Chondrocyte (in vitro differentiated cells): ENCODE measurements at places on chromosomes 6 and 20. TPM values are rescaled to one million over a fixed set of nuclear protein-coding genes. Genes with fewer than 3 reads are reported as not detected.
A peak's percentile ranks its signal among the peaks of the same experiment; 100 is the strongest.

GRCh38 chr6:93226822-93227221, 192.5 kb downstream of the EPHA7 start:
- no peaks in the 10 kb centered on the region for H3K36me3 ChIP-seq
- DNase-seq = no peak
- no peaks in the 10 kb centered on the region for H3K27me3 ChIP-seq
- H3K4me1 ChIP-seq = no peaks in the 10 kb centered on the region
- H3K4me3 ChIP-seq = no peak overlapping the region

GRCh38 chr20:3071610-3072529, at the start of gene OXT:
TSS of gene OXT (plus strand) at chr20:3071620. CDS start at chr20:3071656, 36 bp downstream.
- H3K27ac ChIP-seq = no peak within 1 kb of the TSS
- peaks cover 10% of the 10 kb centered on the region for H3K27me3 ChIP-seq
- no peaks in the 10 kb centered on the region for H3K36me3 ChIP-seq
- peak; percentile 90 for DNase-seq

DNA sequence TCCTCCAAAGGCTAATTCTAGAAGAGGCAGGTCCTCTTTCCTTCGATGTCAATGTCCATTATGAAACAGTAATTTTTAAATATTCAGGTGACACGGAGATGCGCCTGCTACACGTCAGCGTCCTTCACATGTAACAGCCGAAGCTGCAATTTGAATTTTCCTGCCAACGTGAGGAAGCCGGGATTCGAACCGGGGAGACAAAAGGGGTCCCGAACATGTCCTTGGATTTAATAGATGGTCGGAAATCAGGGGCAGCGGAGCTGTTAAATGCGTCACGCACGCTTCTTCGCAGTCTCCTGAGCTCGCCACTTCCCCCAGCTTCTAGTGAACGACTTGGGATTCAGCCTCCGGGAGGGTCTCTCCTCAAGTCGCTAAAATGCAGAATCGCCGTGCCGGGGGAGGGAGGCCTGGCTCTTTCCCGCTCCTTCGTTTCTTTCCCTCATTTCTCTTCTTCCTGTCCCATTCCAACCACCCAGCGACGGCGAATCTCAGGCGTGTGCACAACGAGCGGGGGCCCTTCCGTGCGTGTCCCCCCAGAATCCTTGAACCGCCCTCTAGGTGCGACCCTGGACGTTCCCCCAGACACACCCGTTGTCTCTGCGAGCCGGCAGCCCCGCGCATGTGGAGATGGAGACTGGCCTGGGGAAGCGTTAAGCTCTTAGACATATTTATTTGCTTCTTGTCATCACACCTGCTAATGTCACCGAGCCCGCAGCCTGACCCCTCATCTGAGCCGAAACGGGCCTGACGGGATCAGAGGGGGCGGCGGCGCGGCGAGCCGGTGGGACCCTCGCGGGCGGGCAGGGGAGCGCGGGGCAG, 1.3 kb upstream of the FOXC1 start:
- H3K27me3 ChIP-seq = peaks cover 1% of the 10 kb centered on the region
- peak overlapping the region; percentile 75 for H3K27ac ChIP-seq
- H3K36me3 ChIP-seq = peaks cover 19% of the 10 kb centered on the region

SLC22A1 gene
- 1.5 to 3.3 TPM (median 2.9 TPM) in 3 replicates for total RNA-seq

DNA sequence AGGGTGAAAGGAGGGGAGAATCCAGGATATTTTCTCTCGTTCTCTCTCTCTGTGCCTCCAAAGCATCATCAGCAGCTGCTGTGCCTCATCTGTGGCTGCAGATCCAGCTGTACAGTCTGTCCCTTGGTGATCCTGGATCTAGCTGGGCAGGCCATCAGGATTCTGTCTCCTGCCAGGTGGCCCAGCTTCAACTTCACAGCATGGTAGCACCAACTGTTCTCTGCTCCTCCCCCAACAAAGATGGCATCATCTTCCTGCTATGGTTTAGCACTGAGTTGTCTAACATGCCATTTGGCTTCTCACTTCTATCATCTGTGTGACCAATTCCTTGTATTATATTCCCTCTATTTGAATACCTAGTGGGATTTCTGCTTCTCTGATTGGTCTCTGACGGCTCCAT, 28.6 kb upstream of the ARFGEF2 start:
- no peak overlapping the region for H3K27ac ChIP-seq
- H3K4me3 ChIP-seq = no peak overlapping the region
- peaks cover 13% of the 10 kb centered on the region for H3K27me3 ChIP-seq
- H3K36me3 ChIP-seq = peaks cover 1% of the 10 kb centered on the region
- DNase-seq = peak; percentile 25

DNA sequence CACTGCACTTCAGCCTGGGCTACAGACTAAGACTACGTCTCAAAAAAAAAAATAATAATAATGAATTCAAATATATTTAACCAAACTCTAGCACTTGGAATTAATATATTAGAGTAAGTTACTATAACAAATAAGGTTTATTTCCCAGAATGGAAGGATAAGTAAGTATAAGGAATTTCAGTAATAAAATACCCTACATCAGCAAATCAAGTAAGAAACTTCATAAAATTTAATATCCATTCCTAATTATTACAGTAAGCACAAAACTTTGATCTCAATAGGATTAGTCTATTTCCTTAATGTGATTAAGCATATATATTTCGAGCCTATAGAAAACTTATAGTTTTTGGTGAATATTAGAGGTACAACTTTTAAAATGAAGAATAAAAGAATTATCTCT, 36.7 kb upstream of the SDHAF4 start:
- no peaks in the 10 kb centered on the region for H3K36me3 ChIP-seq
- no peak overlapping the region for H3K4me3 ChIP-seq
- H3K4me1 ChIP-seq = peaks cover 13% of the 10 kb centered on the region
- no peaks in the 10 kb centered on the region for H3K27me3 ChIP-seq
- no peak overlapping the region for H3K27ac ChIP-seq
- no peak for DNase-seq

CARMIL1 gene
- total RNA-seq = 14.5 to 18.8 TPM (median 16.4 TPM) in 3 replicates

DNA sequence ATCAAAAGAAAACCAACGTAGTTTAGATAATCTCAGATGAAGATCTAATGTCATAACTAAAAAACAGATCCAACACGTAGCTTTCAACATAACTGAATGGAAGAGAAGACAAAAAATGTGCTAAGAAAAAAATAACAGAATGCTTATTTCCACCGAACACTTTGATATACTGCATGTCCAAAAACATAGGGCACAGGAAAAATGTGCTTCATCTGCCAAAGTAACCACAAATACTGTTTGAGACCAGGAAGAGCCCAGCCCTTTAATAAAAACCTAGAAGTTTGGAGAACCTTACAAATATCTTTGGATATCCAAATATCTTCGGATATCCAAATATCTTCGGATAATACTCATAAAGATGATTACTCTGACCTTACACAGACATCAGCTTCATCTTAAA, 19.8 kb downstream of the LAMA4 start:
- no peaks in the 10 kb centered on the region for H3K36me3 ChIP-seq
- no peak for DNase-seq
- H3K4me1 ChIP-seq = peaks cover 70% of the 10 kb centered on the region
- no peaks in the 10 kb centered on the region for H3K27me3 ChIP-seq
- peak overlapping the region; percentile 95 for H3K27ac ChIP-seq

- H3K4me3 ChIP-seq = no peak overlapping the region
- peaks cover 6% of the 10 kb centered on the region for H3K36me3 ChIP-seq
- peaks cover 2% of the 10 kb centered on the region for H3K27me3 ChIP-seq
- DNase-seq = no peak
Observed at GRCh38 chr6:16909658-16910360, 148.5 kb upstream of the ATXN1 start.

DNA sequence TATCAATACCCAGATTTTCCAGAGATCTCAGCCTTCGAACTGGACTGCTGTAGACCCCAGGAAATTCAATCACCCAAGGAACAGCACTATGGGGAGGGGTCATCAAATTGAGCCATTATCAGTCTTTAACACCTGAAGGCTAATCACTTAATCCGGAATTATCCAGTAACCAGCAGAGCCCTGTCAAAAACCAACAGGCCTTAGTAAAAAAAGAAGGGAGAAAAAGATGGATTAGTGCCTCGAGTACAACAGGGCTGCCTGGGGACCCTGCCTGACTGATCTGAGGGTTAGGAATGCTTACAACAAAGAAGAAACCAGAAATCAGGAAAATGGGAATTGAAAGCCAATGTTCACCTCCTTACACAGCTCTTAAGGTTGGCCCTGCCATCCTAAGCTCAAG, 7.6 kb downstream of the RRAGD start:
- no peak overlapping the region for H3K27ac ChIP-seq
- H3K4me3 ChIP-seq = no peak overlapping the region
- peaks cover 5% of the 10 kb centered on the region for H3K4me1 ChIP-seq
- DNase-seq = no peak

PGC gene
- total RNA-seq = not detected in 3 replicates

DNA sequence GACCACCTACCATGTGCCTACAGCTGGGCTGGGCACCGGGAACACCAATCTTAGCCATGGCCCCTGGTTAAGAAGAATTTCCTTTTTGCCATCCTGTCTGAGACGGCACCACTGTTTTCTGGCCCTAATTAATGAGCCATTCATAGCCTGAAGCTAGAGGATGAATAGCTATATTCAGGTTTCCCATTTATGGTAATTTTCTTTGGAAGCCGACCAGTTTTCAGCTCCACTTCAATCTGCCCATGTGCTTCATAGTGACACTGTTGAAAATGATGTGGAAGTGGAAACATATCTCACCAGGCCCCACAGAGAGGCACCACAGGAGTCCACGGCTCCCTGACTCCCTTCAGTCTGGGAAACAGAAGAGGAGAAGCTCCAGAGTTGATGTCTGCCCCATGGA, 22.6 kb upstream of the ULBP3 start:
- no peak overlapping the region for H3K4me3 ChIP-seq
- peaks cover 9% of the 10 kb centered on the region for H3K4me1 ChIP-seq
- H3K27ac ChIP-seq = peak overlapping the region; percentile 49
- DNase-seq = no peak
- H3K36me3 ChIP-seq = no peaks in the 10 kb centered on the region

- DNase-seq = no peak
- peaks cover 74% of the 10 kb centered on the region for H3K4me1 ChIP-seq
- H3K27ac ChIP-seq = peak overlapping the region; percentile 66
- peak overlapping the region; percentile 39 for H3K4me3 ChIP-seq
- no peaks in the 10 kb centered on the region for H3K27me3 ChIP-seq
Observed at GRCh38 chr6:37822851-37823682, 3.5 kb downstream of the ZFAND3 start.

KIF25 gene
- not detected in 3 replicates for total RNA-seq

- H3K4me1 ChIP-seq = peaks cover 21% of the 10 kb centered on the region
- peaks cover 8% of the 10 kb centered on the region for H3K36me3 ChIP-seq
- H3K27ac ChIP-seq = peak within 1 kb of the TSS; percentile 99
- H3K27me3 ChIP-seq = no peaks in the 10 kb centered on the region
Observed at GRCh38 chr6:36874443-36875249, at the start of gene PPIL1. TSS of gene PPIL1 (minus strand) at chr6:36874803. CDS start at chr6:36874772, 31 bp downstream.

DNA sequence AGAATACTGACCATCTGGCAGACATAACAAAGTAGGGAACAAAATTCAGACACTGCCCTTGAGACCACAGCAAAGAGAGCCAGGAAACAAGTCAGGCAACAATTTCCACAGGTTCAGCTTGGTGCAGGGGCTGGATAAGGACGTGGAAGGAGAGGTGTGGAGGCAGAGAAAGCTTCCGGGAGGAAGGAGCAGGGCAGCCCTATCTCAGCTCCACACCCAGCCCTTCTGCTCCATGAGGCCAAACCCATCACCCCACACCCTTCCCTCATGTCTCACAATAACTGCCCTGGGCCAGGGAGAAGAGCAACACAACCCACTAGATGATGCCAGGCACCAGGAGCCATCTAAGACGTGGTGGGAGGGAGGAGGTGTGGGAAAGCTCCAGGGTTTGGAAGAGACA, 5.8 kb downstream of the SNHG17 start:
- H3K4me1 ChIP-seq = peaks cover 57% of the 10 kb centered on the region
- H3K27ac ChIP-seq = no peak overlapping the region
- DNase-seq = no peak
- no peak overlapping the region for H3K4me3 ChIP-seq
- H3K27me3 ChIP-seq = no peaks in the 10 kb centered on the region
- peaks cover 59% of the 10 kb centered on the region for H3K36me3 ChIP-seq

BHLHE23 gene
- total RNA-seq = not detected in 3 replicates

DNA sequence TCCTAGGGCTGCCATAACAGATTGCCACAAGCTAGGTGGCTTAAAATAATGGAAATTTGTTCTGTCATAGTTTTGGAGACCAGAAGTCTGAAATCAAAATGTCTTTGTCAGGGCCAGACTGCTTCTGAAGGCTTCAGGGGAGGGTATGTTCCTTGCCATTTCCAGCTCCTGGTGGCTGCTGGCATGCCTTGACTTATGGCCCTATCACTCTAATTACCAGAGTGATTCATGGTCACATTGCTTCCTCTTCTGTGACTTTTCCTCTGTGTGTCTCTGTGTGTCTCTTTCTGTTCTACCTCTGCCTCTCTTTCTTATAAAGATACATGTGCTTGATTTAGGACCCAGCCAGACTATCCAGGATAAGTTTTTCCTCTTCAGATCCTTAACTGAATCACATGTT, 635.2 kb upstream of the IMPG1 start:
- no peaks in the 10 kb centered on the region for H3K4me1 ChIP-seq
- DNase-seq = no peak
- H3K36me3 ChIP-seq = no peaks in the 10 kb centered on the region

GRCh38 chr6:109690373-109690736, 647 bp downstream of the AK9 start:
- H3K4me1 ChIP-seq = peaks cover 25% of the 10 kb centered on the region
- H3K36me3 ChIP-seq = no peaks in the 10 kb centered on the region
- H3K27me3 ChIP-seq = no peaks in the 10 kb centered on the region
- peak overlapping the region; percentile 96 for H3K4me3 ChIP-seq
- DNase-seq = peak; percentile 83
- H3K27ac ChIP-seq = peak overlapping the region; percentile 94

GRCh38 chr6:63792736-63793464, 157.3 kb downstream of the PHF3 start:
- DNase-seq = no peak
- H3K4me3 ChIP-seq = no peak overlapping the region
- peaks cover 27% of the 10 kb centered on the region for H3K27me3 ChIP-seq
- no peak overlapping the region for H3K27ac ChIP-seq

KIAA0408 gene
- total RNA-seq = 0.45 to 1.2 TPM in 2 of 3 replicates, not detected in the other

GRCh38 chr6:132368916-132369481, 32.3 kb downstream of the MOXD1 start:
- no peak overlapping the region for H3K4me3 ChIP-seq
- H3K27ac ChIP-seq = no peak overlapping the region
- H3K27me3 ChIP-seq = no peaks in the 10 kb centered on the region
- DNase-seq = no peak
- H3K4me1 ChIP-seq = no peaks in the 10 kb centered on the region
- H3K36me3 ChIP-seq = no peaks in the 10 kb centered on the region

LHFPL5 gene
- not detected in 3 replicates for total RNA-seq

GRCh38 chr6:132513831-132514545, 1.1 kb upstream of the STX7 start:
- DNase-seq = no peak
- H3K27me3 ChIP-seq = peaks cover 2% of the 10 kb centered on the region
- H3K36me3 ChIP-seq = no peaks in the 10 kb centered on the region
- H3K4me1 ChIP-seq = peaks cover 46% of the 10 kb centered on the region

MEP1A gene
- total RNA-seq = not detected in 3 replicates

DNA sequence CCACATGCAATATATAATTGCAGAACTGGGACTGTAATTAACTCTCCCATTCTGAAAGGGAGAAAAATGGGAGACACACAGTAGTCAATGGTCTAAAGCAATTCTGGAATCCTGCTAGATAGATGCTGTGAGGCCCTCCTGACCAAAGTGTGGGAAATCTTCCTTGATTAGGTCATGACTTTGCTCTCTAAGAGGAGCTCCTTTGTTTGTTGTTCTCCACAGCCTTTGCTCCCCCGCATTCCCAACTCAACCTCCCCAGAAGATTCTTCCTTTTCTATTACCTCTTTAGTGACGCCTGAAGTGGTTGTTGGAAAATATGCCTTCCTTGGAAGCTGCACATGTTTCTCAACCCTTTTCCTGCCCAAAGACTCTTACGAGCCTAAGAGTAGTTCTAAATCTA, 28.8 kb upstream of the LIN28B start:
- no peak overlapping the region for H3K4me3 ChIP-seq
- no peaks in the 10 kb centered on the region for H3K36me3 ChIP-seq
- no peak overlapping the region for H3K27ac ChIP-seq

PRSS16 gene
- 1.1 to 1.8 TPM (median 1.7 TPM) in 3 replicates for total RNA-seq

OTOR gene
- not detected in 3 replicates for total RNA-seq
